Motor neuron (in vitro differentiated cells): ENCODE measurements at places on chromosomes 3 and 15.
A peak's percentile ranks its signal among the peaks of the same experiment; 100 is the strongest.

DNA sequence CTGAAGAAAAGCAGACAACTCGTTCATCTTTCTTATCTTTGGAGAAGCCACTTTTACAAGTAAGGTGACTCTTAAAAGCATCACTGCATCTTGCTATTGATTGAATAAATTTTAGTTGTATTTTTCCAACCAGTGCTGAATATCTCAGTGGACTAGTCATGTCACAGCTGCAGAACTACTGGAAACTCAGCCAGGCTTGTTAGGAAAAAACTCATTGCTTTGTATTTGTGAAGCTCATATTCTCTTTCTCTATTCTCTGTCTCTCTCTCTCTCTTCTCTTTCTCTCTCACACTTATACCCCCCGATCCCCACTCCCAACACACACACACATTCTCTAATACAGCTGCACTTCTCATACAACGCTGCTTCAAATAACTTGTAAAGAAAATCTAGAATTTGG is 104.3 kb downstream of the WDR76 start:
- no peak for ATAC-seq

- ATAC-seq = no peak
These were observed 28.3 kb downstream of the MASP1 start for GRCh38 chr3:187263270-187263669.

DNA sequence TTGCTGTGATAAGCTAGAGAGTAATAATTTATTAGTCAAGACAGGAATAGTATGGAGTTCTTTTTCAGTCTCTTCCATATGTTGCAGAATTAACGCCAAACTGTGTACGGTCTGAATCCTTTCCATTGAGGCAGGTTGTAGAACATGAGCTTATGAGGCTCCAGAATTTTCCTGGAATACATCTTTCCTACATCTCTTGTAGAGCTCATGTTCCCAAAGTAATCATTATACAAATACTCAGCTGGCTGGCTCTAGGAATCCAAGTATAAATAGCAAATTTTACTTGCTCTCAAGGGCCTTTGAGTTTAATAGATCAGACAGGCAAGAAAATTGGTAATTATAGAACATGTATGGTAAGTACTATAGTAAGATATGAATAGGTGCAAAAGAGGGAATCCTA is 419.4 kb downstream of the RBMS3 start:
- no peak for ATAC-seq

- peak; percentile 7 for ATAC-seq
These were observed 1.1 kb downstream of the NPTN start for GRCh38 chr15:73631915-73632669.

DNA sequence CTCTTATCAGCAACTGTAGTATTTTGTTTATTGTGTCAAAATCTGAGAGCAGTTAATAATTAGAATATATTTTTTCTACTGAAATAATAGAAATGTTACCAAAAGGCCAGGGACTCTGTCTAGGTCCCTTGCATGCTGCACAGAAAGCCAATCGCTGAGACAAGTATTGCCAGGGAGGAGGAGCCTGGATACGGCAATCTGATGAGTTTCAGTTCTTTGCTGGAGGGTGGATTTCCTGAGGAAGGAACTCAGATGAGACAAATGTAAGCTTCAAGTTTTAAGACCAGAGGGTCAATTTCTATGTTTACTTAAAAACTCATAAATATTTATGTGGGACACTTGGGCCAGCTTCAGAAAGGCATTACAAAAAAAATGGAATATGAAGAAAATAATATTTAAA is 252.2 kb downstream of the GABRG3 start:
- ATAC-seq = no peak

GRCh38 chr15:77482570-77482969 is 61.9 kb downstream of the HMG20A start:
- ATAC-seq = no peak

- no peak for ATAC-seq
These were observed 290.6 kb upstream of the ARHGEF26 start for GRCh38 chr3:153830552-153830951.

DNA sequence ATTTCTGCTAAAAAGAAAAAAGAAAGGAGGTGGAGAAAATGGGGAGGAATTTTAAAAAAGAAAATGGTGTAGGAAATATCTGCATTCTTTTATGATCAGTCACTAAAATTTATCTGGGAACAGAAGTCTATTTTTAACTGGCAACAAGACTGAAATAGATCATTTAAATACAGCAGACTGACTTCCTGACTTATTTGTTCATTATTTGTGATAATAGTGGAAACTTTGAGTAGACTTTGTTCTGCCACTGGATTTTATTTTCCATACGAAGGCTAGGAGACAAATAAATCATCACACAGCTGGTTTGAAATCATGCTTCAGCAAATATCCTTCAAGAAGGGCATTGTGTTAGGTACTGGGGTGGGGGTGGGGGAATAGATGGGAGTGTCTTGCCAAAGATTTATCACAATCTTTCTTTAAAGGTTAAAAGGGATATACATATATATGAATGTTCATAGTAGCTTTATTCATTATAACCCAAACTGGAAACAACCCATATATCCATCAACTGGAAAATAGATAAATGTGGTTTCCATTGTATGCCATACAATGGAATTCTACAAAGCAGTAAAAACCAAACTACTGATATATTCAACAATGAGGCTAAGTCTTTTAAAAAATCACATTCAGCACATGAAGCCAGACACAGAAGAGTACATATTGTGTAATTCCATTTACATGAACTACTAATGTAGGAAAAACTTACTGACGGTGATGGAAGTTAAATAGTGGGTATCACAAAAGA is 4.7 kb upstream of the CLASP2 start:
- no peak for ATAC-seq

DNA sequence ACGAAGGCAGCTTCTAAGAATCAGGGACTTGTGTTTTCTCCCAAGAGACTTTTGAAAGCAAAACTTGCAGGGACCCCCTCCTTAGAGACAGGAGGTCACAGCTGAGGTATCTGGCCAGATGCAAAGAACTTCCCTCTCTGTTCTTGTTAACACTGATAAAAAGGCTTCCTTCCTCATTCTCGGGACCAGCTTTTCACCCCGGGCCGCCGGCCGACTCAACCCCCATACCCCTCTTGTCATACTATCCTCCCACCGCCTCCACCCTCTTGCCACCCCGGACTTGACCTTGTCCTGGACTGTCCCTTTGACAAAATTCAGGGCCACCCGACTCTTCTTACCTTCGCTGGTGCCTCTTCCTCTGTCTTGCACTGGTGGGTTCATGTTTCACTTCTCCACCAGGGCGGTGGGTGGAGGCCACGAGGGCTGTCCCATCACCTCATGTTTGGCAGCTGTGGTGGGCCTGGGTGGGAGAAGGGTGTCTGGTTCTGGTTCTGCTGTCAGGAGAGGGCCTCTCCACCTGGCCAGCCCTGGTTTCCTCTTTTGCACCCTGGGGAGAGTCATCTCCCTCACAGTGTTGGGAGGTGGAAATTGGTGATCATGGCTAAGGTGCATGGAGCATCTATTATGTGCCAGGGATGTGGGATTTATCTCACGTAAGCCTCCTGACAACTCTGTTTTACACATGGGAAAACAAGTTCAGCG is 32.5 kb downstream of the BHLHE40 start:
- no peak for ATAC-seq

DNA sequence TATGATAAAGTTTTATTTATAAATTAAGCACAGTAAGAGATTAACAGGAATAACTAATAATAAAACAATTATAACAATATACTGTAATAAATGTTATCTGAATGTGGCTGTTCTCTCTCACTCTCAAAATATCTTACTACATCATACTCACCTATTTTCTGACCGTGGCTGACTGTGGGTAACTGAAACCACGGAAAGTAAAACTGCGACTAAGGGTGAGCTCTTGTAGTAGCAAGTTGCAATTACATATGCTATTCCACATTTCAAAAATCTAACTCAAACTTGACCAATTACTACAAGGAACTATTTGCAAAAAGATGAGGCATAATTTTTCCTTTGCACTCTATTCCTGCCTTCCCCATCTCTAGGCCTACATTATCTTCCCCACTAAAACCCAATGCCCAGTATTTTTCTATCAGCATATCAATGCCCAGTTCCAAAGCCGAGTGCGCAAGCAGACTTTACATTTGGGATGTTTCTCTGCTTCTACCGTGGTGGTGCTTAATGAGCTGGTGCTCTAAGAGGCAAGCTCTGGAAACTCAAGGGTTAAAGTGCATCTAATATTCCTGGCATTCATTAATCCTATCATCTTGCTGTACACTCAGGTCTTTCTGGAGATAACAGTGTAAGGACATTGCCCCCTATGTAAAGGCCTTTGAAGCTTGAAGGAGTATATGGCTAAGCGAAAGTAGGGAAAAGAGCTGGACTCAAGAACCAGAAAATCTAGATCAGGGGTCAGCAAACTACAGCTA is 6.7 kb downstream of the PCYT1A start:
- no peak for ATAC-seq

DNA sequence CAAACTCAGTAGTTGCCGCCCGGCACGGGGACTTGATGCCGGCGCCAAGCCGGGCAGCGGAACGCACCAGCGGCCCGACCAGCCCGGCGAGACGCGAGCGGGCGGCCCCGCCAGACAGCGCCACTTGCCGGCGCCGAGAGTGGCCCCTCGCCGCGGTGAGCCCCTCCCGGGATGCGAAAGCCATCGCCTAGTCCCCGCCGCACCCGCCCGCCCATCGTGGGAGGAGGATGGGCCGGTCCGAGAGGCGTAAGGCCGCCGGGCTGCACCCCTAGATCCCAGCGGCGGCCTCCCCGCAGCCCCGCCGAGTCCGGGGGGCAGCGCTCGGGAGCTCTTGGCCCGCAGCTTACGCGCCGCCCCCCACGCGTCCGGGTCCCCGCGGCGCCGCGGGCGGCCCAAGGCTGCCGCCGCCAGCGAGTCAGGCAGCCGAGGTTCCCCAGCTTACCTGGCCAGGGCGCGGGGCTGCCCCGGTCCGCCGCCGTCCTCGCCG is 609 bp downstream of the GOLGA8A start:
- ATAC-seq = peak; percentile 79

DNA sequence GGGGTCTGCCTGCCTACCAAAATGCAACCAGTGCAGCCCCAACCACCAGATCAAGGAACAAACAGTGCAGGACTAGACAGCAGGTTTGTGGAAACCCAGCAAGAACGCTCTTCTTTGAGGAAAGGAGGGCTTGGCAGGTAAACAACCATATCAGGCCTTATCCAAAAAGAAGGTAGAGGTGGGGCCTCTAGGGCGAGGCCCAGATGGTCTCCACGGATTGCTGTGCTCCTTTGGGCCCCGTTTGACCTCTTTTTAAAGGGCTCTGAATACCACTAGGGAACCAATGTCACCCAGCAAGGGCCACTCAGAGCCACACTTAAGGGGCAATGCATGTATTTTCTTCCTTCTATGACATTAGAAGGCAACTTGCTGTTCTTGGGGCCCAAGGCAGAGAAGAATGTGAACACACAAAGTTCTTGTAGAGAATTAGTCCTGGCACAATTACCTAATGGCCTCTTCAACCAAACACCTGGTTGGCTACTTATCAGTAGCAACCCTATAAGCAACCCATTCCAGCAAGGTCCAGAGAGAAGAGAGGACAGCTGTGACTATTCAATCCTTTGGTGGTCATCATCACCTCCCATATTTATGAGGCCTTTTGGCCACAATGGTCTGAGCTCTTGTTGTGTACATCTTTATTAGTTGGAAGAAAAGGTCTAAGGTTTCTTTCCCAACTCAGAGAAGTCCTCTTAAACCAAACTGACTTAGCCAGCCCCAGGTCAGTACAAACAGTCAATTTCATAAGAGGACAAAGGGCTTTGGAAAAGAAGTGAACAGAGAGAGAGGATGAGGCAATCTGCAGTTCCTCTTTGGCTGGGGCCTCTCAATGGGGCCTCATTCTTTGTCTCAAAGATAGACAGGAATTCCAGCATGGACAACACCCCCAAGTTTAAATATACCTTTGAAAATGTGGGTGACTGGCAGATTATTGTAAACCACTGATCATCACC is 36.0 kb downstream of the FOXP1 start:
- ATAC-seq = no peak

DNA sequence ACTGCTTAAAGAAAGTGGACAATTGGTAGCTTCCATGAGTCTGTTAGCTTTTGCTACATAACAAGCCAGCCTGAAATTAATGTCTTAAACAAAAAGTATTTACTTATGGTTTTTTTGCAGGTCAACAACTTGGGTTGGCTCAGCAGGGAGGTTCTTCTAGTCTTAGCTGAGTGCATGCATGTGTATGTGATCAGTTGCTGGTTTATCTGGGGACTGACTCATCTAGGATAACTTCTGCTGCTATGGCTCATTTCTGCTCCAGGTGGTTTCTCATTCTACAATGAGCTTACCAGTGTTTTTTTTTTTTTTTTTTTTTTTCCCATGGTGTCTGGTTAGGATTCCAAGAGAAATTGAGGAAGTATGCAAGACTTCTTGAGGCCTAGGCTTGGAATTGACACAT is 244.7 kb downstream of the NSUN3 start:
- no peak for ATAC-seq

GRCh38 chr3:179289295-179289694 is 33.5 kb upstream of the ZNF639 start:
- ATAC-seq = no peak

DNA sequence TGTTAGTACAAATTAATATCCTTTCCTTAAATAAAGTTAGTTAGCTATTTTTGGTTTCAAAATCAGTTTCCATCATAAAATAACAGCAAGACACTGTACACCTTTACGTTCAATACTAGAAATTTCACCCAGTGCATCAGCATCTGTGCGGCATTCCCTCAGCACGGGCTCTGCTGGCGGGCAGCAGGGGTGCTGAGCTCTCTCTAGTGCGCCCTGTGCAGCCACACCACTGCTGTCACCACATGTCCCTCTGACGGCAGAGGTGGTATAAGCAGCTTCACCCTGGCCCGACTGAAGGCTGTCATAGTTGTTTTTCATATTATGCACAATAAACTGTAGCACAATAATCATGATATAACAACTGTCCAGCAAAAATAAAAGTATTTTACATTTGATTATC is 35.4 kb downstream of the FAN1 start:
- no peak for ATAC-seq

DNA sequence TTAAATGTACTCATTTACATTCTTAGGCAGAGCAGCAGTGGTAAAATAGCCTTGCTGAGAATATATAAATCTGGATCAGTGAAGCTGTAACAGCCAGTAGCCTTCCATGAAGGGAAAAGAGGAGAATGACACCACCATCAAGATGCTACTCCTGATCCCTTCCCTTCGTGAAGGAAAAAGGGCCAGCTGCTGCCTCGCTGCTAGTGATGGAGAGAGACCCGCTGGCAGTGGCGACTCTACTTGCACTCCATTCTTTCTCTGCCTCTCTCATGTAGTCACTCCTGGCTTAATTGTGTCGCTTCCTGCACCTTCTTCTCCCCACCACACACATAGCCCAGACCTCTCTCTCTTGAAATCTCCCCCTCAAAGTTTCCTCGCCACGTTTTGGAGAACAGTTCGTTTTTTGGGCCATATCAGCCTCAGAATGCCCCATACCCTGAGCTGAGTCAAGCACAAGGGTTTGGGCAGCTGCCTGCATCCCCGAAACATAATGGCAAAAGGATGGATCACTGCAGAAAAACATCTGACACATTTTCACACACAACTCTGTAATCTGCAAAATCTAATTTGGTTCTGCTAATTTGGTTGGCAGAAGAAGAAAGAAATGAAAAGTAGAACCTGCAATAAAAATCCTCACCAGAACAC is 460.3 kb upstream of the IL12A start:
- ATAC-seq = no peak

GRCh38 chr3:23438657-23439056 is 235.5 kb downstream of the UBE2E2 start:
- ATAC-seq = no peak
